ENCODE measurements at places on chromosomes 4 and X.
A peak's percentile ranks its signal among the peaks of the same experiment; 100 is the strongest.

GRCh38 chrX:53095796-53096195 lies 1.9 kb downstream of the KANTR start:
- no peak for DNase-seq

GRCh38 chr4:124121461-124121971 lies 591.0 kb downstream of the ANKRD50 start:
- no peak for DNase-seq

- peak; percentile 87 for DNase-seq
These were observed 10.7 kb upstream of the DLG3 start for GRCh38 chrX:70433848-70434351.

DNA sequence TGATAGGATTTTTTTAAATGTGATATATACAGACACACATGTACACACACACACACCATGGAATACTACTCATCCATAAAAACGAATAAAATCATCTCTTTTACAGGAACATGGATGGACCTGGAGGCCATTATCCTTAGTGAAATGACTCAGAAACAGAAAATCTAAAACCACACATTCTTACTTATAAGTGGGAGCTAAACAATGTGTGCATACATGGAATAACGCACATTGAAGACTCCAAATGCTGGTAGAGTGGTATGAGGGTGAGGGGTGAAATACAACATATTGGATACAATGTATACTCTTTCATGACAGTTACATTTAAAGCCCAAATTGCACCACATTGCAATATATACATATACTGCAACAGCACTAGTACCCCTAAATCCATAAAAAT lies 120.2 kb upstream of the ADGRL3 start:
- DNase-seq = no peak

- no peak for DNase-seq
These were observed 201.3 kb downstream of the NSUN7 start for GRCh38 chr4:40951026-40951425.

GRCh38 chr4:67087897-67088296 lies 457.4 kb downstream of the CENPC start:
- DNase-seq = no peak

- peak; percentile 36 for DNase-seq
These were observed 16.0 kb downstream of the CCNQ start for GRCh38 chrX:153582896-153583295.

GRCh38 chrX:9522378-9523155 lies 57.7 kb downstream of the TBL1X start:
- DNase-seq = no peak

GRCh38 chr4:181291615-181292014 lies 951.6 kb upstream of the TENM3 start:
- DNase-seq = no peak
